ENCODE measurements at places on chromosomes 11 and 22. TPM values are rescaled to one million over a fixed set of nuclear protein-coding genes. Genes with fewer than 3 reads are reported as not detected.

DNA sequence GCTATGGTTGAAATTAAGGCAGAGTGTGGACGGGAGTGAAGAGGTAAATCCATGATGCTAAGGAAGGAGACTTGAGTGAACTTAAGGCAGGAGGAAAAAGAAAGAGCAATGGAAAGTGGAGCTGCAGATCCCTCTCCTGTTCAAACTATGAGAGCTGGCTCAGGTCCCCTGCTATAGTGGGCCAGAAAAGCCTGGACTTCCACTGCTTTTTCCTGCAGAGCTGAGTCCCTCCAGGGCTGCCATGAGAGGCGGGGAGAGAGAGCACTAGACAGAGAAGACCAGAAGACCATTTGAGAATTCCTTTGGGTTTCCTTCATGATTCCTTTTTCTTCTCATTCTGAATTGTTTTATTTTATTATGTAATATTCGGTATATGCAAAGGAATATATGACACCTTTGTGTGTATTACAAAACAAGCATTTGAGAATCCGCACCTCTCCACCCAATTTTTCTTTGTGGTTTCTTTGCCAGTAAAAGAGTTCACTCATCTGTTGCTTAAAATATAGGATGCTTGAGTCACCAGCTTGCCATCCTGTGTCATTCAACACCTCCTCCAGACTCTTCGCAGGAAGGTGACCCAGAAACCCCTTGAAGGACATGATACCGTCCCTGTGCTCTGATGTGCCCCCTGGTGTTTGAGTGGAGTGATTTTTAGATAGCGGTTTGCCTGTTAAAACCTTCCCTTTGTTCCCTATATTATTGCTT, 24.4 kb downstream of the SREBF2 start:
- DNase-seq: no peak

- no peak for DNase-seq
Measured at GRCh38 chr11:102384419-102385079, 37.5 kb downstream of the BIRC2 start.

GRCh38 chr11:117444256-117444655, 116.6 kb downstream of the CEP164 start:
- DNase-seq: no peak

The TPBGL gene
- total RNA-seq: not detected

- DNase-seq: peak; percentile 48
Measured at GRCh38 chr11:125886997-125887372, 483 bp upstream of the HYLS1 start.

- DNase-seq: no peak
Measured at GRCh38 chr11:128711136-128711535, 17.3 kb downstream of the FLI1 start.

GRCh38 chr22:48258064-48258701, 1495.7 kb downstream of the TBC1D22A start:
- DNase-seq: no peak

DNA sequence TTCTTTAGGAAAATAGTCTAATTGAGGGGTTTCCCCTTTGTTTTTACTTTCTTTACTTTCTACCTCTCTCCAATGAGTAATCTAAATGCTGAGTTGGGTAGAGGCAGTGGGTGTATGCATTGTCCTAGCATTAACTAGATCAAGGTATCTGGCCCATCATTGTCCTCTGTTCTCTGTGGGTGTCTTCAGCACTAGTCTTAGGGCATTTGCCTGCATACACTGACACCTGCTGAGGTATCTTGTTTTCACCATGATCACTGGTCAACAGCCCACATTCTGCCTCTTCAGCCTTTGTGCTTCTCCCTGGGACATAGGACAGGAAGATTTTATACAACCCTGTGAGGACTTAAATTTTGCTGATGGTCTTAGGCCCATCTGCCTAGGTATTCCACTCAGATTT, 371.1 kb downstream of the RAB38 start:
- no peak for DNase-seq

- DNase-seq: peak; percentile 67
Measured at GRCh38 chr11:74702383-74703007, 28.7 kb downstream of the CHRDL2 start.

The IL17RA gene
- total RNA-seq: 7.6 TPM

DNA sequence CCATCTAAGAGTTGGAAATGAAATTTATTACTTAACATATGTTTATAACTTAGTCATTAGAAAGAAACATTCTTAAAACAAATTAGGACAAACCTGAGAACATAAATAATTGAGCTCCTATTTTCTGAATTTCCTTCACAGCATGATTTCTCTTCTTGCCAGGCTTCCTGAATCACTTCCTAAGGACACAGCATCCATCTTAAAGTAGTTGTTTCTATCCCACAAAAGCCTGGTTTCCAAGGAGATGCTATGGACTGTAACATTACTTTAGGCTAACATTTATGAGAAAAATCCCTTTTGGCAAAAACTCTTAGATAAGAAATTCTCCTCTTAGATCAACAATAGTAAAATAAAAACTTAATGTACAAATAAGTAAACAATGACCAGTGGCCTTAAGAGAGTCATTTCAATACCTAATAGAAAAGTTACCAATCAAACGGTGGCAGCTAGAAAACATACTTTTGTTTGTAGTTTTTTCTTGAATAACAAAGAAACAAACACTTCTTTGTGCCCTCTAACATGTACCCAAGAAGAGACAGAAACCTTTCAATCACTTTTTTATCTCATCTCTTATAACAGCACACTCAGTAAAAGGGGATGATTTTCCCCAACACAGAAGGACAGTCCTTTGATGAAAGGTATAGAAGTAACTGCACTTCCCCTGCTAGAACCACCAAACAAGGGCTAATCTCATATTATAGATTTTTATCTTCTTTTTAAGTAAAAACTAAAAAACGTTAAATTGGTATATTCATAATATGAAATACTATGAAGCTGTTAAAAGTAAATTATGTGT, 74.5 kb downstream of the TTC28 start:
- DNase-seq: no peak

Measured in right lobe of liver (tissue), 6 donors.